ENCODE measurements at places on chromosomes 7 and 10.

GRCh38 chr10:71684356-71685173, 35.0 kb downstream of the C10orf105 start:
- DNase-seq, result peak; percentile 32

DNA sequence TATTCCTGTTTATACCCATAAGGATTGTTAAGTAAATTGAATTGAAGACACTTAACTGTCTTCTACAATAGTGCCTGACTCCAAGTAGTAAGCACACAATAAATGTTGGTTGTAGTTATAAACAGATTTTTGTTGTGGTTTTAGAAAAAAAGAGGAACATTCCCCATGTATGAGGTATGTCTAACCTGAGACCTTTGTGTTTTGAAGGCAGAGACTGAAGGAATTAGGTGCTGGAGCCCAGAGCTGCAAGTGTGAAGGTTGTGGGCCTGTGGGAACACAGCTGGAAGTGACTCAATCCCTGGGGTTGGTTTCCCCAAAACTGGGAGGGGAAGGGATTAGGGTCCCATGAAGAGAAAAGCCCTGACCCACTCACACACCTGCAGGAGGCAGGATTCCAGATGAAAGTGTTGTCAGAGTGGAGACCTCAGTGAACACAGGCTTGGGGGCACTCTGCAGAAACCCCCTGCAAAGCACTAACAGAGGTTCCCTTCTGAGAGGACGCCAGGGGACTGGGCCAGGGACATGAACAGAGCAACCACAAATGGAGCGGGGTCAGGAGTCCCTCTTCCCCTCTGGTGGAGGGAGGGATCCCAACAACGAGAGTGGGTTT, 265.1 kb upstream of the KLF14 start:
- no peak for DNase-seq

- DNase-seq, result no peak
Measured at GRCh38 chr10:88236121-88236743, 346.9 kb downstream of the RNLS start.

GRCh38 chr10:16581202-16581601, 59.5 kb upstream of the C1QL3 start:
- DNase-seq, result no peak

DNA sequence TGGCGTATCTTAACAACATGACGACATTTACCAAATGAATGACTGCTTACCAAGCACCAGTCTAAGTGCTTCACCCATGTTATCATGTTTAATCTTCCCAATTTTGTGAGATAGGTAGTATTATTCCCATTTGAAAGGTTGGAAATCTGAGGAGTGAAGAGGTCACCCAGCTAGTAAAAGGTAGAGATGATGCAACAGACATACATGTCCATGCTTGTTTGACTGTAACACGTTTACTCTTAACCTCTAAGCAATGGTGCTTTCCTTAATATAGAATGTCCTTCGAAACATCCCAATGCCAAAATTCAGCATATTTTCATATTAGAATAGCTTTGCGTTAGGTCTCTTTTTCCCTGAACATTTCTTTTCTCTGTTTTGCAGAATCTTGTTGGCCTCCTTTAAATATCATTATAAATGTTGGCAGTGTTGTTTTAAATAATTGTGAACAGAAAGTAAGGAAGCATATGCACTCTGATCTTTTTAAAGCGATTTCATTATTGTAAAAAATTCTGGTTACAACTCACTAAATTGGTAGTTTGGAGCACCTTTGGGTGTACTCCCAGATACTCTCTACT, 722.8 kb downstream of the AUTS2 start:
- DNase-seq, result no peak

DNA sequence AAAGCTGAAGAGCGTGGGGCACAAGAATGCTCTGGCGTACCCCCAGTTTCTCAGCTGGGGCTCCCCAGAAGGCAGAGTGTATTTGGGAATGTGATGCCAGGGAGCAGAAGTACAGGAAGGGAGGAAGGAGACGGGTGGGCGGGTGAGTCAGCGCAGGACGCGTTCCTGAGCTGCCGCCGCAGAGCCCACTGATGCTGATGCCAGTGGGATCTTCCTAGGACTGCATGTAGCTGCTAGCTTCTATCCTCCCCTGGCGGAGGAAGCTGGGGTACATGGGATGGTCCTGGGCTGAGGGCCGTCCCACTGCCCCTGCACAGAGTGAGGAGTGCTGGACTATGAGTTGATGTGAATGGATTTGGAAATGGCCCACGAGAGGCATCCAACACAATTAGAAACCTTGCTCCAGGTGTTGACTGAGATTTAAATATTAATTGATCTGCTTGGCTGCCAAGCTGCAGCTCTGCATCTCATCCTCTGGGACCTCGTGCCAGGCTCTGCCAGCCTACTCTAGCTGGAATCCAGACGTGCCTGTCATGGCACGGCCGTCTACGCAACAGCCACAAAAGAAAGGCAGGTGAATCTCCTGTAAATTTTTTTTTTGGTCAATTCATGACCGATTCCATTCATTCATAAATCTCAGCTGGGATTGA, 66.2 kb upstream of the RHEB start:
- DNase-seq, result no peak

- DNase-seq, result no peak
Measured at GRCh38 chr7:38561166-38561565, 70.0 kb downstream of the AMPH start.

DNA sequence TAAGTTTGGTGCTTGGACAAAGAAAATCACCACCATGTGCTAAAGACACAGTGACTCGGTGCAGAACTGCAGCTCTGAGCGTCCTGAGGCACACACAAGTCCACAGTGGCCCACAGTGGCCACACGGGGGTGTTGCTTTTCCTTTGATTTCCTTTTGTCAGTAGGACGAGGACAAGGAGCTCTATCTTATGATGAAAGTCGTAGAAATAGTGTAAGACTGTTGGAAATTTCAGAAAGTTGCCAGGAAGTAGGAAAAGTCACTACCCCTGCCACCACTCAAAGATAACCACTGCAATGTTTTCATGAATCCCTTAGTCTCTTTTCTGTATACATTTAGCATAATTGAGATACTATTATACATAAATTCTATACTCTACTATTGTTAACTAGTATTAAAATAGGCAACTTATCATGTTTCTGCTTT, 146.0 kb downstream of the TNS3 start:
- no peak for DNase-seq
